ENCODE measurements at places on chromosomes 12 and 14.

- no peak for DNase-seq
Measured at GRCh38 chr12:18747895-18748294, 10.0 kb downstream of the CAPZA3 start.

DNA sequence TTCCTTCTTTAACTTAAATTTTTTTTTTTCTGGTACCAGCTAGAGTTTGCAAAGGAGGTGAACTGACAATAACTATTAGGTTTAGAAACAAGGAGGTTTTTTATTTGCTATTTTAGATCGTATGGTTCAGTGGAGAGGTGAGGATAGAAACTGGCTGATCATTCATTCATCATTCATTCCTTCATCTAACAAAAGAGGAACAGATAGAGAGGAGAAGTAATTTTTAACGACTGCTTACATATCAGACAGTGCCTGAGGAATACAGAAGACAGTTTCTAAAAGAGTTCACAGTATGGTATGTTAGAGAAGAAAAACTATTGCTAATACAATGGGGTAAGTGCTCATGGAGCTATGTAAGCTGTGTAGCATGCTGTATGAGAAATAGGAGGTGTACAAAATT, 111.1 kb downstream of the ERC1 start:
- DNase-seq = no peak

GRCh38 chr12:115799610-115800009, 477.9 kb downstream of the MED13L start:
- no peak for DNase-seq

DNA sequence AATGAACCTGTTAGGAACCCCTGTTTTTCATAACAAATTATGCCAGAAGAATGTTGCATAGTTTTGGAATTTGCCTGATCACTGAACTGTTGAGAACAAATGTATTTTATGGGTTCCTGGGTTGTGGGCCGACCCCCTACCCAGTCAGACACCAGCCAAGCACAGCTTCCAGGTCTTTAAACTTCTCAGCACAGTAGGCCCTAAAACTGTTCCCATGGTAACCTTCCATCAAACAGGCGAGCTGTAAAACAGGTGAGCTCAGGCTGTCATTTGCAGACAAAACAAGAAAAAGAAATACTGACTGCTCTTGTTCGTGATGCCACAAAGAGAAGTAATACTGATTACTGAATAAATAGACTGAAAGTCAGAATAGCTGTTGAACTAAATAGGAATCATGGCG, 147.0 kb downstream of the PTPRO start:
- DNase-seq = no peak
